Astrocyte of the spinal cord (primary cell): ENCODE measurements at places on chromosomes 5 and 9.

- DNase-seq = no peak
Observed at GRCh38 chr5:121797681-121798518, 53.8 kb upstream of the FTMT start.

GRCh38 chr5:135458921-135459331, 6.8 kb upstream of the TIFAB start:
- DNase-seq = peak; percentile 13

DNA sequence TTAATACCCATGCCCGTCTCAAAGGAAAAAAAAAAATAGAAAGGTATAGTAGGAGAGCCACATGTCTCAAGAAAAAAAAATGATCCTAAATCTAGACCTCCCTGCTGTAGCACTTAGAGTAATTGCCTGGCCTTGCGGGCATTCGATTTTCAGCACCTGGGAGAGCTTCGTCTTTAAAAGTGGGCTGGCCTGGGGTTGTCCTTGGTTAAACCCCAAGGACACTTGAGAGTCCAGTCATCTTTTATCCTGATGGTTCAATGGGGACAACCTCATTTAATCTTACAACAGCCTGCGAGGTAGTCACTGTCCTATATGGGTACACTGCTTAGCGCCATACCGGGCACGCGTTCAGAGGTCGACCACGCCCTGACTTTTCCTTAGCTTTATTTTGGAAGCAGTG, 60.1 kb downstream of the MAT2B start:
- no peak for DNase-seq

DNA sequence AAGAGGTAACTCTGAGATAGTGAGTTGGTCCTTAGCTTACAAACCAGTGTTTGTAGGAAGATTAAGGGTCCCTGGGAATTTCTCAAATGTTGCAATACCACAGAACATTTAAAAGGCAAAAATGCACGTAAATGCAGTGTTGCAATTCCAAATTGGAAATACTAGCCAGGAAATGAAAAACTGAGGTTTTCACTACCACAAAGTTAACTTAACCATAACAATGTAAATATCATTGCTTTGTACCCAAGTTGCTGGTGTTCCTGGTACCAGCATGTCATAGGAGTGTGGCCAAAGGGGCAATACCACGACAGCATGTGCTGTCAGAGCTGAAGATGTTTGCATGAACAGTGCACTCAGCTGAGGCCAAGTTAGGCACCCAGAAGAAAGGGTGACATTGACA, 382.9 kb downstream of the GLIS3 start:
- peak; percentile 67 for DNase-seq

DNA sequence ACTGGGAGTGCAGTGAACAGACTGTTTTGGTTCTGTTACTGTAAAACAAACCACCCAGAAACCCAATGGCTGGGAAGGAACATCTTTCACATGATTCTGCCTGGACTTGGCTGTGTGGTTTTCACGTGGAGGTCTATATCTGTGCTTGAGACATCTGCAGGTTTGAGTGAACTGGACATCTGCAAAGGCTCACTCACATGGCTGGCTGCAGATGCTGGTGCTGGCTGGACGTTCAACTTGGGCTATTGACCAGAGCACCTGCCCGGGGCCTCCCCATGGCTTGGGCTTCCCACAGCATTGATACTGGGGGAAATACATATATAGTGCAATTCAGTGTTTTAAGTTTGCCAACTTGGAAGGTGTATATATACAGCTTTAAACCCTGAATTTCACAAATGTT, 6.8 kb downstream of the CTSL start:
- DNase-seq = no peak
